ENCODE measurements at places on chromosomes 13 and 19. TPM values are rescaled to one million over a fixed set of nuclear protein-coding genes. Genes with fewer than 3 reads are reported as not detected.

Gene IPO5
- 205 TPM for total RNA-seq

Gene OR10H5
- total RNA-seq, result not detected

Gene PRR36
- under 0.01 TPM for total RNA-seq

Gene NLRP9
- not detected for total RNA-seq

Gene C1QTNF9B
- 0.44 TPM for total RNA-seq

Gene CIC
- 44.0 TPM for total RNA-seq

Data from smooth muscle cell of trachea (primary cell).